ENCODE measurements at places on chromosomes 6 and 20.

DNA sequence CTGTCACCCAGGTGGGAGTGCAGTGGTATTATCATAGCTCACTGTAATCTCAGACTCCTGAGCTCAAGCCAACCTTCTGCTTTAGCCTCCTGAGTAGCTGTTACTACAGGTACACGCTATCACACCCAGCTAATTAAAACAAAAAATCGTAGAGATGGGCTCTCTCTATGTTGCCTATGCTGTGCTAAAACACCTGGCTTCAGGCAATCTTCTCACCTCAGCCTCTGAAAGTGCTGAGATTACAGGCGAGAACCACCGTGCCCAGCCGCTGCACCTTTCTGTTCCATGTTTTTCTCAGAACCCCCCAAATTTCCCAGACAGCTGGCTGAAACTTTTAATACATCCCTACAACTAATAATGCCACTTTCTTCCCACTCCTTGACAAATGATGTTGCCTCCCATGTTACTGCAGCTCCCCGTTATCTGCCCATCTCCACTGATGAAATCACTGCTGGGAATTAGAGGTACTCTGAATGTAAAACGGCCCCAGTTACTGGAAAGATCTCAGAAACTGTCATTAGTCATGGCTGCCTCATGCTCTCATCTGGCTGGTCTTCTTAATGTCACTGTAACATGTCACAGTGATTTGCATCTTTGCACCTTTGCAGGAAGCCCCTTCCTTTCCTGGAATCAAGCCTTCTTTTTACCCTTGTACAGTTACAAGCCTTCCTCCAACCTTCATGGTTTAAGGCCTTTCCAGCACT, 697.5 kb downstream of the PRKN start:
- no peak for DNase-seq

- DNase-seq, result no peak
Measured at GRCh38 chr20:63475209-63475608, 2.8 kb upstream of the KCNQ2 start.

DNA sequence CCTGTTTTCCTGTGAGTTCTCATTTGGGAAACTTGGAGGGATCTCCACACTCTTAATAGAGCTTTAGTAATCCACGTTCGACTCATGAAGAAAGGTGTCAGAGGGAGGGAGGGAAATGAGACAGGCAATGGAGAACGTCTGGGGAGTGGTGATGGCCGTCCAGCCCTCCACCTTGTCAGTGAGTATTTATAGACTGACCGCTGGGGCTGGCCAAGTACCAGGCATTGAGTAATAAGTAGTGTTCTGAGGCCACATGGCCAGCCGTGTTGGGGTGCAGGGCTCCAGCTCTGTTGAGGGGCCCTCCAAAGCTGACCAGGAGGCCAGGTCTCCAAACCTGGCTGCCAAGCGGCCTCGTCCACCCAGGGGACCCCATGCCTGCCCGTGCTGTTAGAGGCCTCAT, 11.3 kb upstream of the DSN1 start:
- no peak for DNase-seq

DNA sequence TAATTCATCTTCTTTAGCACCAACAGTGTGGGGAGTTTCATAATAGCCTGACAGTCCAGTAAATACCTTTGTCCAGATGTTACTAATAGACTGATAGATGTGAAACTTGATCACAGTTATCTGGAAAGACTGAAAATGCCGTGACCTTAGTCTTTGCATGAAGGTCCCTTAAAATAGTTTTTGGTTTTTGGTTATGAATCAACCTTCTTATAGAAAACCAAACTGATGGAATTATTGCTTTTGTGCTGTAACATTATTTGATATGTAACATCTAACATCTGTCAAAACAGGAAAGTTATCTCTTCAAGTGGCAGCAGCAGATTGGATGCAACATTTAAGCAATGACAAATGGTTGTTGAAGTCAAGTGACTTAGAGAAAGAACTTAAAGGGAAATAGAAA, 190.4 kb downstream of the DOK5 start:
- DNase-seq, result no peak

DNA sequence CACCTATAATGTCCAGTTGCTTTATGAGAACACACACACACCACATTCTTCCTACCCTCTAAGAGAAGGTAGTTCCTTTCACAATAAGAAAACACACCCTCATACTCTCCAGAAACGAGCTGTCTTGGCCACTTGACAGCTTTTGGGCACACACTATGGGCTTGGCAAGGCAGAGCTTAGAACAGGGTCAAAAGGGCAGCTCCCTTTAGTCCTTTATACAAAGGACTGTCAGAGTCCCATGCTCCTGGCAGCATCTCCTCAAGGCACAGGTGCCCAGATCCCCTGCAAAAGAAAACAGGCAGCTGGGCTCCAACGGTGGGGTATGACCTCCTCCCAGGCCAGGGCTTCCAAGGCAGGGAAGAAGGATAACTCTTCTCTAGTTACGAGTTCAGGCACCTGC, 4.9 kb upstream of the LYRM2 start:
- no peak for DNase-seq

DNA sequence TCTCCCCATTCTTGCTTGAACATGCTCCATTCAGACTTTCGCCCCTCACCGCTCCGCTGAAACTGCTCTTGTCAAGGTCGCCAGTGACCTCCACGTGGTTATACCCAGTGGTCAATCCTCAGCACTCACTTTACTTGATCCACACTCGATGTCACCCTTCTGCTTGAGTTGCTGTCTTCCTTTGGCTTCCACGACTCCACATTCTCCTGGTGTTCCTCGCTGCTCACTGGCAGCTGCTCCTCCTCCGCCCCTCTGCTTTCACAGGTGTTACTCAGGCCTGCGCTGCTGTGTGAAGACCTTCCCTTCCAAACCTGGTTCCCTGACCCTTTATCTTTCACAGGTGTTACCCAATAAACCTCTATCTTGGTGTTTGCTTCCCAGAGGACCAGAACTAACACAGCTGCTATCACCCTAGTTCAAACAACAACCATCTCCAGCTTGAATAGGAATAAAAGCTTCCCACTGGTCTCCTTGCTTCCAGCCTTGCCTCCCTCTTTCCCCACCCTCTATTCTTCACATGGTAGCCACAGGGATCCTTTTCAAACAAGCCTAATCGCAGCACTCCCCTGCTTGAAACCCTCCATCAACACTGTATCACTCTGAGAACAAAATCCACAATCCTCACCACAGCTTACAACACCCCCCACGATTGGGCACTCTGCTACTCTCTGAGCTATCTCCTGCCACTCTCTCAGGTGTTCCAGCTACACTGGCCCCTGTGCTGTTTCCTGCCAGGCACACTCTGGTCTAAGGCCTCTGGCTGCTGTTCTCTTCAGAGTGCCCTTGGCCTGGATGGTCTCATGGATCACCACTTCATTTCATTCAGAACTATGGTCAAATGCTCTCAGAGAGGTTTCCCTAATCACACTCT, 10.7 kb downstream of the PPIL1 start:
- no peak for DNase-seq

DNA sequence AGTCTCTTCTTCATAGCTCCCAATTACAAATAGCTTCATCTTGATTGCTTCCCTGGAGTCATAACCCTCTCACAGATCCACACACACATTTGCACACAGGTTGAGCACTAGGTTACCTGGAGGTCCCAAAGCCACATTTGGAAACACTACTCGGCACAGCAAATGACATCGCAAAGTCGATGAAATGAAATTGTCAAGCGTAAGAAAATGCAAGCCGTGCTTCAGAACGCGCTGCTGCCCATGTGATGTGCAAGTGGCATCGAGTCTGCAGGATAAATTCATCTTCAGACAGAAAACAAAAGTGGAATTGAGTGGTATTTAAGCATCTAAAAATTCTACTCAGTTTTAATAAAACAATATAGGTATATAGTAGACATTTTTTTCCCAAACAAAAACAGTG, 298.0 kb downstream of the TFAP2C start:
- DNase-seq, result no peak

- DNase-seq, result no peak
Measured at GRCh38 chr6:8642131-8642530, 206.8 kb upstream of the SLC35B3 start.

GRCh38 chr20:36647196-36648121, 1.5 kb upstream of the SLA2 start:
- DNase-seq, result no peak

DNA sequence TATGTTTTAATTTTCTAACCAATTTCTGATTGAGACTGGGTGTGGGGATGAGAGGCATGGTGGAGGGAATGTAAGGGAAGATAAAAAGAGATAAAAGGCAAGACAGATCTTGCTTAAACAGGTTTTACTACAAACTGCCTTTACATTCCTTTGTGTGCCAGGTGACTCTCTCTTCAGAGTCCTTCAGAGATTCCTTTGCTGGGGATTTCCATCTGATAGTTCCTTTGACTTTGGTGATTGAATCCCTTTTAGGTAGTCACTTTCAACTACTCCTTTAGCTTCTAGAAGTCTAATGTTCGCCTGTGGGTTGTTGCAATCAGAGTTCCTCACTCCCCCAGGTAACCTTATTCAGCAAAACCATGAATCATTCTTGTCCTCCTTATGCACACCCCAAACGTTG, 283.3 kb upstream of the MANEA start:
- DNase-seq, result no peak

GRCh38 chr6:88013015-88013414, 34.6 kb upstream of the SPACA1 start:
- no peak for DNase-seq

GRCh38 chr6:20991910-20992309, 457.7 kb downstream of the CDKAL1 start:
- DNase-seq, result no peak

GRCh38 chr6:44133003-44133931, 5.9 kb downstream of the TMEM63B start:
- no peak for DNase-seq

DNA sequence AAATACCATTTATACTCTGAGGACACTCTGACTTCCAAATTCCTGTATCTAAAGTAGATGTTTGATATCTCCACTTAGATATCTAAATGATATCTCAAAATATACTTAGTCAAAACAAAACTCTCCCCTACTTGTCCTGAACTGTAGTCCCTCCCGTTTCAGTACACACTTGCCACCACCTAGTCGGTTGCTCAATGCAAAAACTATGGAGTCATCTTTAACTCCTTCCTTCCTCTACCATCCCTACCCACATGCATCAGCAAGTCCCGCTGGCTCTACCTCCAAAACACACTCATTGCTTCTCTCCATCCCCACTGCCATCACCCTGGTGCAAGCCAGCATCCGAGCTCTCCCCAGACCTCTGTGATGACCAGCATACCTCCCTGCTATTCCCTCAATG, 13.2 kb downstream of the STX7 start:
- DNase-seq, result no peak

- DNase-seq, result no peak
Measured at GRCh38 chr6:127561660-127562059, 15.3 kb upstream of the C6orf58 start.

- no peak for DNase-seq
Measured at GRCh38 chr6:13724182-13724581, 12.5 kb upstream of the RANBP9 start.

DNA sequence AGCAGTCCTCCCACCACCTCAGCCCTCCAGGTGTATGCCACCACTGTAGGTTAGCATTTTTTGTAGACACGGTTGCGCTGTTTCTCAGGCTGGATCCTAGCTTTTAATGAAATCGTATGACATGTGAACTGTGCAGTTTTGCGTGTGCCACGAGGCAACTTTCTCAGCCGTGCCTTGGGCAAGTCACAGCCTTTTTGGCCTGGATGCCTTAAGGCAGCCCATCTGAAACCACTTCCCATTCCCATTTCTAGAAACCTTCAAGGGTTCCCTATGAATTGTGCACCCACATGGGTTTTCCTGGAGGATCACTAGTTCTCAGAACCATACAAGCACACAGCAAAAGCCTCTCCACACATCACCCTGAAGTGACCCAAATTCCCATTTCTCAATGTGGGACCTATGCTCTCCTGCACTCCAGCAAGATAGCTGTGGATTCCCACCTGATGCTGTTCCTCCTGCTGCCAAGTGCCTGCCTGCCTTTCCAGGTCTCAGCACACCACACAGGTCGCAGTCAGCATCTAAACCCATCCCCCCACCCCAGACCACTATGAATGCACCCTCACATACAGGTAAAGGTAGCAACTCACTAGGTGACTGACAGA, 28.9 kb downstream of the SNX5 start:
- DNase-seq, result no peak

DNA sequence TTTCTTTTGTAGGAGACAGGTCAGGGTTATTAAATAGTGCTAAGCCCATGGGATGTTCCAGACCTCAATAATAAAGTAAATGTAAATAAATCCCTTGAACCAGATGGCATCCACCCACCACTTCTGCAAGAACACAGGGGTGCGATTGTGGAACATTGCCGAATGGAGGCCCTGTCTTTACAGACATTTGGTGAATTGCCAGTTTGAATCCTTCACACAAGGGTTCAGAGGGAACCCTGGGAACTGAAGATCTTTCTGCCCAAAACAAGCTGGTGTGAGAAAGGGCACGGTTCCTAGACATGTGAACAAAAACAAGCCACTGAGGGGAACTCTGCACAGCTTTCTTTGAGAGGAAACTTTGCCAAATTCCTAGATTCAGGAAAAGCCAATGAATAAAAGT, 30.2 kb upstream of the RNF8 start:
- DNase-seq, result no peak

GRCh38 chr6:18171871-18172270, 16.6 kb downstream of the KDM1B start:
- DNase-seq, result no peak
